ENCODE measurements at places on chromosomes 11 and 22.
A peak's percentile ranks its signal among the peaks of the same experiment; 100 is the strongest.

DNA sequence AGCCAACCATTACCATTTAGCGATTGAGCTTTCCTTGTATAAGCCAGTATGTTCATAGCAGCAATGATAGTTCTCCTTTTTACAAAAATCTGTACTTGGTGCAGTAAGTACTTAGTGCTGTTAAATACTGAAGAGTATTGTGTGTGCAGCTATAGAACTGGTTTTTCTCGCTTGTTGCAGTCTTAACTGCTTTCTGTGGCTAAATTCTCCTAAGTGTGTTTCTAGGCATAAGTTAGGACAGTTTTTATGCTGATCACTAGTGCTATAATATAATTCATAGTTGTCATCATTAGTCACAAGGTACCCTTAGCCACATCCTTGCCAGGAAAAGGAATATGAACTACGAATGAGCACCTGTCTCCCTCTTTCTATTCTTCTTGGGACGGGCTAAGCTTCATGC is 107.7 kb downstream of the GRAMD1B start:
- DNase-seq, result no peak

DNA sequence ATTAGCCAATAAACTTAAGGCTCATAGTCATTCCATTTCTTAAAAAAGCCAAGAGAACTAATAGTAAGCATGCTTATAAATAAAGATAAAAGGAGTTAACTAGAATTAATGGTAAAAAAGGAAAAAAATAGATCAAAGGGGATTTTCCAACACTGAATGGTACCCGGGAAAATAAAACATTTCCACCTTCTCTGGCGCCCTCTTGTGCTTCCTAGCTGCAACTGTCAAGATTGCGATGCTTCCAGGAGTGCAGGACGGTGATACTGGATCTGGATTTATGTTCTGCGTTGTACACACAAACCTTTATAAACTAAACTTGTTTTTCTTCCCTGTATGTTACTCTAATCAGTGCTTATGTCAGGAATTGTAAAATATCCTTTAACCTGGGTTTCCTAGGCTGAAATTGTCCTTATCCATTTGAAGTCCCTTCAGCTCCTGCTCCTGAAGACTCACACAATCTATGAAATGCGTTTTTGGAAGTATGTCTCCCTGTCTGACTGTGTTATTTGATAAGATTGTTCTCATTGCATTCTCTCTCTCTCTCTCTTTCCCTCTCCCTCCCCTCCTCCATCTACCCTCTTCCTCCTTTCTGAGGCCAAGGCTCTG is 9.6 kb upstream of the HTATIP2 start:
- peak; percentile 35 for DNase-seq

GRCh38 chr11:64224151-64224890 is 1.7 kb downstream of the TRPT1 start:
- DNase-seq, result no peak

DNA sequence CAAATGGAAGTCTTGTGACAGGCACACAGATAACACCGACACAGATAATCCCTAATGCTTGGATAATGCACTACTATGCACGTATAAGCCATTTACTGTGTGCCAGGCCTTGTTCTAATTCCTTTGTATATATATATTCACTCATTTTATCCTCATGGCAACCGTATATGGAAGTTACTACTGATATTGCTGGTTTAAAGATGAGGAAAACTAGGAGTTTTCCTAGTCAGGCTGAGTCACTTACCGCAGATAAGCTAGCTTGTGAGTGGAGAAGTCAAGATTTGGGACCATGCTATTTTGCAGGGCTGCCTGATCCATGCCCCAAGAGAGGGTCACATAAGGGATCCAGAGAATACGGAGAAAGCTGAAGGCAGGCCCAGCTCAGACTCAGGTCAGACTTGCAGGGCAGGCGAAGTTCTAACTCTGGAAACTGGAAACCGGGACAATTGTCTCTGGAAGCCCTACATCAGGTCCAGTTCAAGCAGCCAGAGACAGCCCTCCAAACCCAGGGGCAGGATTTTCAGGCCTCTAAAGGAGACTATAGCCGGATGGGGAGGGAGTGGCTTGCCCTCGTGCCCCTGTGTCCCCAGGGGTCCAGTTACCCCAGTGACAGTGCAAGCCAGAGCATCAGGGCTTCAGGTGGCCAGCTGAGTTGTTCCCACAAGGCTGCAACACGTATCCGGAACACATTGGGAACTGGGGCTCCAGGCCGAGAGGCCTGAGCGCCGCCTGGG is 534.8 kb downstream of the INSC start:
- no peak for DNase-seq

DNA sequence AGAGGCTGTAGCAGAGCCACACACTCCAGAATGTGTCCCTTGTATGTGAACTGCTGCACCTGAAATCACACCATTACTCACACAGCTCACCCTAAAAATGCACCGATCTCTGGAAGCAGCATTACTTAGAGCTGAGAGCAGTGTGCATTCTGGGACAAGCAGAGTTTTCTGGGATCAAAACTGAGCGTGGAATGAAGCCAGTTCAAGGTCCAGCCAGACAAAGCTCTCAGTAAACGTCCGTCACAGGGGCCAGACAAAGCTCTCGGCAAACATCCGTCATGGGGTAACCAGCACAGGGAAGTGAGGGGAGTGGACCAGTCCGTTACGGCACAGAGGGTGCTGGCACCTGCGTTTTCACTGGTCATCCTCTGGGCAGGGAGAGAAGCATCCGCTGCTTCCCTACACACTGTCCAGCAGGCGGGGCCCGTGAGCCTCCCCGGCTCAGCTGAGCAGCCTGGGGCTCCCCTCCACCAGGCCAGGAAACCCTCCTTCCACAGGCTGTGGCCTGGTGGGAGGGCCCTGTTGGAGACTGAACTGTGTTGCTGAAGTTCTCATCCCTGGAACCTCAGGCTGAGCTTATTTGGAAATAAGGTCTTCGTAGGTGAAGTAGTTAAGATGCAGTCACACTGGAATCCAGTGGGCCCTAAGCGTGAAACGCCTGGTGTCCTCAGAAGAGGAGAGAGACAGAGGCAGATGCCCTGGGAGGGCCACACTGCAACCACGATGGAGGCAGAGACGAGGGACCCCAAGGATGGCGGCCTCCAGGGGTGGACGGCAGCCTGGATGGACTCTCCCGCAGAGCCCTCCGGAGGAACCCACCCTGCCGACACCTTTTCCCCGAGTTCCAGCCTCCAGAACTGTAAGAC is 883.9 kb downstream of the BRD1 start:
- DNase-seq, result no peak

- no peak for DNase-seq
Measured at GRCh38 chr11:15910761-15911160, 445.6 kb downstream of the SOX6 start.

DNA sequence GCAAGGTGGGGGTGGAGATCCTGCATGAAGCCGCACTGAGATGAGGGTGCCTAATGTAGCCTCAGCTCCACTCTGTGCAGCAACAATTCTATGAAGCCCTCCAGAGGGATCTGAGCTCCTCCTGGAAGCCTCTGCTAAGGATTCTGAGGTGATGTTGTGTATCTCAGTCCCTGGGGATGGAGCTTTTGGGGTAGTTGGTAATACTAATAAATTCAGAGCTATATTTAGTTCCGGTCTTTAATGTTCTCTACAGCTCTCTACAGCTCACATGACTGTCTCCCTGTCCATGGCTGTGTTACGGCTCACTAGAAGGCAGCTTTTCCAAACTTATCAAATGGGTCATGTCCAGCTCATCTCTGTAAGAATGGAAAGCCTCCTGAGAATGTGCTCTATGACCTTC is 93.4 kb downstream of the ISX start:
- no peak for DNase-seq

GRCh38 chr11:95166781-95167180 is 64.2 kb downstream of the SESN3 start:
- DNase-seq, result no peak

DNA sequence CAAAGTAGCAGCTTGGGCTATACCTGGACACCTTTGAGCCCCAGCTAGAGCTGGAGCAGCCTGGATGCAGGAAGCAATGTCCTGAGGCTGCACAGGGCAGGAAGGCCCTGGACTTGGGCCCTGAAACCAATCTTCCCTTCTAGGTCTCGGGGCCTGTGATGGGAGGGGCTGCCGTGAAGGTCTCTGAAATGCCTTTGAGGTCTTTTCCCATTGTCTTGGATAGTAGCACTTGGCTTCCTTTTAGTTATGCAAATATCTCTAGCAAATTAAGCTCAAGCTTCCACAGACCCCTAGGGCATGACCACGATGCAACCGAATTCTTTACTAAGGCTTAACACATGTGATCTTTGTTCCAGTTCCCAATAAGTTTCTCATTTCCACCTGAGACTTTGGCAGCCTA is 40.0 kb downstream of the LINC01488 start:
- no peak for DNase-seq

- DNase-seq, result no peak
Measured at GRCh38 chr11:32118025-32118974, 27.4 kb downstream of the RCN1 start.

DNA sequence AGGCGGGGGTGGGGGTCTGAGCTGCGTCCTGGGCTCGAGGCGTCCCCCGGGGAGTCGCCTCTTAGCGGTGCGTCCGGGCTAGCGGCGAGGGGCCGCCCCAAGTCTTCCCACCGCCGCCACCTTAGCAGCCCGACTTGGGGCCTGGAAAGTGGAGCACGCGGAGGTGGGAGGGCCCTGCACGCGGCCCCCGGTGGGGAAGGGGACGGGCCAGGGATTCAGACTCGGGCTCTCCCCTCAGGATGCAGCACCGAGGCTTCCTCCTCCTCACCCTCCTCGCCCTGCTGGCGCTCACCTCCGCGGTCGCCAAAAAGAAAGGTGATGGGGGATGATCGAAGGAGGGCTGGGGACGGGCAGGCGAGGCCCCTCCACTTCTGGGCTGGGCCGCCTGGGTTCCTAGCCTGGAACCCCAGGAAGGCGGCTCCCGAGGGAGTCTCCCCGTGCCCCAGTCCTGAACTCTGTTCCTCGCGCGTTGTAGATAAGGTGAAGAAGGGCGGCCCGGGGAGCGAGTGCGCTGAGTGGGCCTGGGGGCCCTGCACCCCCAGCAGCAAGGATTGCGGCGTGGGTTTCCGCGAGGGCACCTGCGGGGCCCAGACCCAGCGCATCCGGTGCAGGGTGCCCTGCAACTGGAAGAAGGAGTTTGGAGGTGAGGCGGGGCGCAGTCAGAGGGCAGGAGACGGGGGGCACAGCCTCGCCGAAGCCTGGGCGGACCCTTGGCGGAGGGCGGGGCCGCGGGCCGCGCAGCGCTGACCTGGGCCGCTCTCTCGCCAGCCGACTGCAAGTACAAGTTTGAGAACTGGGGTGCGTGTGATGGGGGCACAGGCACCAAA is 563 bp downstream of the MDK start:
- peak; percentile 60 for DNase-seq

- DNase-seq, result no peak
Measured at GRCh38 chr11:74470526-74470925, 3.2 kb upstream of the KCNE3 start.

DNA sequence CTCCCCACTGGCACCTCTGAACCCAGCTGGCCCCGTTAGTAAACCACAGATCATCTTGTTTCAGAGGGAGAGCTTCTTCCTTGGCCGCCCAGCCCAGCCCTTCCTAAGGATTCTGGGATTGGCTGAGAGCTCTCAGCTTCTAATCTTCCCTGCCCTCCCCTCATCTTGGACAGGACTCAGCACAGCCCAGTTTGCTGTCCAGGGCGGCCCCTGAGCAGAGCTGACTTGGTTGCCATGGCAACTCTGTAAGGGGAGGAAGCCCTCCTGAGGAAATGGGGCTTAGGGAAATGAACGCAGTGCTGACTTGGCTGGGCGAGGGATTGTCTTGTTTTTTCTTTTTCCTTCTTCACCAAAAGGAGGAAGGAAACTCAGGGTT is 4.6 kb downstream of the APOL4 start:
- DNase-seq, result no peak

- DNase-seq, result no peak
Measured at GRCh38 chr11:110990311-110990710, 255.2 kb upstream of the POU2AF2 start.

- no peak for DNase-seq
Measured at GRCh38 chr11:96113193-96113681, 189.3 kb upstream of the MTMR2 start.

GRCh38 chr11:73425108-73425507 is 48.9 kb downstream of the RELT start:
- DNase-seq, result no peak

- no peak for DNase-seq
Measured at GRCh38 chr11:125950178-125950490, 4.3 kb downstream of the VSIG10L2 start.

- no peak for DNase-seq
Measured at GRCh38 chr11:31059529-31059928, 310.0 kb downstream of the DCDC1 start.

- no peak for DNase-seq
Measured at GRCh38 chr11:73916435-73916834, 34.4 kb upstream of the DNAJB13 start.

DNA sequence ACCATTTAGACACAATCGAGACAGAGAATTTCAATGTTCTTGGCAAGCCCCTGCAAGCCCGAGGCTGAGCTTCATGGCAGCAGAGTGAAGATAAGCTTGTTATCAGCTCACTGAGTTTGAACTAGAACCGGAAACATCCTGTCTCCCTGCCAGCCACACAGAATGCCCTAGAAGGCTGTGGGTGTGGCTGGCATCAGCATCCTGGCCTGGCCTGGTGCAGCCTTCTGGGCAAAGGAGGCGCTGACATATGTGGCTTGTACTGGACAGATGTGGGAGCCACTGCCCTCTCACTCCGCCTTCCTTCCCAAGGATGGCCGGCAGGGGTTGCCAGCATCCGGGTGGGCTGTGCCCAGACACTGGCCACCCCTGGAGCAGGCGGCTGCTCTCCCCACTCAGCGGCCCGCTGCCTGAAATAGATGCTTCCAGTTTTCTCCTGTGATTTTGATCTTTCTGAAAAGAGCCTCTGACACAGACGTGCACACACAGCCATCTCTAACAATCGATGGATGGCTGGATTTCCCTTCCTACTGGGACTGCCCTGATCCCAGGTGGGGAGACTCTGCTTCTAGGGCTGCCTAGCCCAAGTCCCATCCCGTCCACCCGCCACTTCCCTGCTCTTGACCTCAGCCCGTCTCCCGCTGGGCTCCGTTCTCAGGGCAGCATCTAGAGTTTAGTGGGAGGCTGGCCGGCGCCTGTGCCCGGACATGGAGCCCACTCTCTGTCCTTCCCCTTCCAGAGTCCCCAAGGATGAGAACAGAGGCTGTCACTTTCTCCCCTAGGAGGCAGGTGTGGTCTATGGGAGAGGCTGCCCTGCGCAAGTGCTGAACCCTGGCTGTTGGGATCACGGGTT is 149.7 kb downstream of the CTTN start:
- DNase-seq, result no peak

- no peak for DNase-seq
Measured at GRCh38 chr11:121489823-121490222, 37.1 kb upstream of the SORL1-AS1 start.

DNA sequence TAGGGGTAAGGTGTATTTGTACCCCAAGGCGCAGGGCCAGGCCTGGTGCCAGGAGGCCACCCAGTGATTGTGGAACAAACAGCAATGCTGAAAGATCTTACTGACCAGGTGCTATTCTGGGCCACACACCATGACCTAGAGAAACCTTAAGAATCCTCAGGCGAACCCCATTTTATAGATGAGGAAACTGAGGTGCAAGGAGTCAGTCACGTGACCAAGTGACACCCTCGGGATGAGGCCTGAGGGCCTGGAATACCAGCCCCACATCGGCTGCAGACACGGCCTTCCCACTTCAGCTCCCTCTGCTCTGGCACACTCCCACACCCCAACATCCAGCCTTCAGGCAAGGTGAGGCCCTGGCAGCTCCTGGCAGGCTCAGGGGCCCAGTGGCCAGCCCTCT is 13.1 kb downstream of the CABP7 start:
- no peak for DNase-seq
